Germinal center (tissue), 1 donor: ENCODE measurements at places on chromosomes 7 and 10.

DNA sequence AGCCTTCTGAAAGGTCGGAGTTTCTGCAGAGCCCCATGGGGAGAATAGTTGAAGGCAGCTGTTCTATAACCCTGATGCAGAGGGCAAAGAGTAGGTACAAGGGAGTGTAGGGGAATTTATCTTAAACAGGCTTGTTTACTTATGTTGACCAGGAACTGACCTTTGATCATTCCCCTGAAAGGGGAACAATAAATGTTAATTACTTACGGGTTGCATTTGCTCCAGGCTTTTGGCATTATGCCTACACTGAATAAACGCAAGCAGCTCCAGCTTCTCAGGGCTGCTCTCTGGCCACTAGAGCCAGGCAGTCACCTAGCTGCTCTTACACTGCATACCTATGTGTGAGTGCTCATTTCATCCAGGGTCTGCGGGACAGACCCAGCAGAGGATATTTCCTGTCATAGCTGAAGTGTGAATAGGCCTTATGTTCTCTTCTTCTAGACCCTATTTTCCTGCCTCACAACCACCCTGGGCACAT, 26.9 kb upstream of the ABCA13 start:
- no peak for DNase-seq

DNA sequence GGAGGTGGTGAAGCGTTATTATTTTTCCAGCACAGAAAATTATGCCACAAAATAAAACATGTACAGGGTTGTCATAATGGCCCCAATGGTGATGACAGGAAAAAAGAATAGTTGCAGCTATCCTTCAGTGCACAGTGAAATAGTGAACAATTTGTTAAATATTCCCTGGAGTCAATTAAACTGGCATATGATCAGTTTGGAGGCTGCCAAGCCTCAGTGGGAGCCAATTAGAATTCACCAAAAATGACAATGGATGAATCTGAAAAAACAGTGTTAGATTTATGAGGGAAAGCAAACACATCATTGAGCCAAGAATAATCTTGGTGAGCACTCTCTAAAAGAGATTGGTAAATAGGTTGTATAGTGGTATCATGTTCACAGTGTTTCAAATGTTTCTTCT, 146.3 kb downstream of the OTUD1 start:
- no peak for DNase-seq

- DNase-seq, result no peak
Measured at GRCh38 chr10:92323079-92323478, 32.1 kb downstream of the MARCHF5 start.

DNA sequence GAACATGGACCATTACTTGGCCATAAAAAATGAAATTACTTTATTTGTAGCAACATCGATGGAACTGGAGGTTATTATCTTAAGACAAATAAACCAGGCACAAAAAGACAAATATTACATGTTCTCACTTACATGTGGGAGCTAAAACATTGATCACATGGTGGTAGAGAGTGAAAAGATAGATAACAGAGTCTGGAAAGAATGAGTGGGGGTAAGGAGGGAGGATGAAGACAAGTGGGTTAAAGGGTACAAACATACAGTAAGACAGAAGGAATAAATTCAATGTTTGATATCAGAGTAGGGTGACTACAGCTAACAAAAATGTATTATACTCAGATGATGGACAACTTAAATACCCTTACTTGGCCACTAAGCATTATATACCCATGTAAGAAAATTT, 100.0 kb upstream of the WNT16 start:
- DNase-seq, result no peak
